ENCODE measurements at places on chromosomes 13 and 19. TPM values are rescaled to one million over a fixed set of nuclear protein-coding genes. Genes with fewer than 3 reads are reported as not detected.

DNA sequence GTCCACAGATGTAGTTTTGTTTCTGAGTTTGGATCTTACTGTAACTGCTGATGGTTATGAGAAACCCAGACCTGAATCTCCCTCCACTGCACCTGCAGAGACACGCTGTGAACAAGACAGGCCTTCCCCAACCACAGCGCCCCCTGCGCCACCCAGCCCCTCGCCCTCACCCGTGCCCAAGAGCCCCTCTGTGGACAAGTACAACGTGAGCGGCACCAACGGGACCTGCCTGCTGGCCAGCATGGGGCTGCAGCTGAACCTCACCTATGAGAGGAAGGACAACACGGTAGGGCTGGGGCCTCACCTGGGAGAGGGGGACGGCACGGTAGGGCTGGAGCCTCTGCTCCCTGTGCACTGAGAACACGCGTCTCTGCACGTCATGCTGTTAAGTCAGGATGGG, 22.3 kb downstream of the LAMP1 start:
- H3K27ac ChIP-seq = no peak overlapping the region
- no peak overlapping the region for H3K4me3 ChIP-seq
- no peaks in the 10 kb centered on the region for H3K27me3 ChIP-seq
- H3K4me1 ChIP-seq = no peaks in the 10 kb centered on the region
- no peak for DNase-seq
- peaks cover 5% of the 10 kb centered on the region for H3K36me3 ChIP-seq

NLRP5 gene
- total RNA-seq = not detected

- peaks cover 61% of the 10 kb centered on the region for H3K4me1 ChIP-seq
- peaks cover 16% of the 10 kb centered on the region for H3K36me3 ChIP-seq
- DNase-seq = peak; percentile 65
- peak overlapping the region; percentile 72 for H3K27ac ChIP-seq
- H3K4me3 ChIP-seq = peak overlapping the region; percentile 94
These were observed 1.4 kb downstream of the RASA3 start for GRCh38 chr13:114130837-114131582.

ZNF570 gene
- 7.7 TPM for total RNA-seq

All from activated T-cell treated with anti-CD3 and anti-CD28 coated beads, Interleukin-2, amount 50 U/mL, for 72 hours (primary cell).